T-helper 2 cell (primary cell): ENCODE measurements at places on chromosomes 12 and 14.

- DNase-seq = no peak
Measured at GRCh38 chr14:50955373-50956043, 11.2 kb upstream of the PYGL start.

DNA sequence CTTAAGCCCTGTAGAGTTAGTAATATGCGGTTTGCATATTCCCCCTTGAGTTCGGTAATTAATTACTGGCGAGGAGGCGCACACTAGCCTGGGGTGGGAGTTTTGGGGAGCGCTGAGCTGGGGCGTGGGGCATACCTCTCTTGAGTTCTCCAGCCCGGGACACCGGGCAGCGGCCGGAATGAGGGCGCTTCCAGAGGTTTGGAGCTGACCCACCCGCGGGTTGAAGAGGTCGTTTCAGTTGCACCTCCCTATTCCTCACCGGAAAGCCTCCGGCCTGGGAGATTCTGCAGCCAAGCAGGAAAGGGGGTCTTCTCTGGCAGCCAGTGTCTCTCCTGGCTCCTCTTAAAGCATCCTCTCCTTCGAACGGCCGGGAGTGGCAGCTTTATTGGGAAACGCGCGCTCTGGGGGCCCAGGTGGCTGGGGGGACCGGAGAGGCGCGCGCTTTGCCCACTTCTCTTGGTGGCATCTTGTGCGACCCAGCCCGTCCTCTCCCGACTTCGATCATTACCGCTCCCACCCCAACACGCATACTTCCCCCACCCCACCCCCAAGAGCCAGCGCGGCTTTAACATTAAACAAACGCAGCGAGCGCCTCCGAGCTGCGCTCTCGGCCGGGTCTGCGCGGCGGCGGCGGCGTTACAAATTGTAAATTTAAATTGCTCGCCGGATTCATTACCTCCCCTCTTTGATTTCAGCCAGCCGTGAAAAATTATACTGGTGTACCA, 3.9 kb upstream of the LHX5 start:
- no peak for DNase-seq

- DNase-seq = no peak
Measured at GRCh38 chr12:39623919-39624318, 4.3 kb upstream of the ABCD2 start.

- no peak for DNase-seq
Measured at GRCh38 chr14:37223947-37224474, 26.3 kb downstream of the MIPOL1 start.
